ENCODE measurements at places on chromosomes 11 and 22.
A peak's percentile ranks its signal among the peaks of the same experiment; 100 is the strongest.

GRCh38 chr11:45844822-45845578, 2.3 kb upstream of the CRY2 start:
- DNase-seq = no peak

GRCh38 chr11:24091594-24091993, 405.3 kb upstream of the LUZP2 start:
- DNase-seq = no peak

- DNase-seq = no peak
Measured at GRCh38 chr11:76095891-76096290, 110.4 kb downstream of the WNT11 start.

DNA sequence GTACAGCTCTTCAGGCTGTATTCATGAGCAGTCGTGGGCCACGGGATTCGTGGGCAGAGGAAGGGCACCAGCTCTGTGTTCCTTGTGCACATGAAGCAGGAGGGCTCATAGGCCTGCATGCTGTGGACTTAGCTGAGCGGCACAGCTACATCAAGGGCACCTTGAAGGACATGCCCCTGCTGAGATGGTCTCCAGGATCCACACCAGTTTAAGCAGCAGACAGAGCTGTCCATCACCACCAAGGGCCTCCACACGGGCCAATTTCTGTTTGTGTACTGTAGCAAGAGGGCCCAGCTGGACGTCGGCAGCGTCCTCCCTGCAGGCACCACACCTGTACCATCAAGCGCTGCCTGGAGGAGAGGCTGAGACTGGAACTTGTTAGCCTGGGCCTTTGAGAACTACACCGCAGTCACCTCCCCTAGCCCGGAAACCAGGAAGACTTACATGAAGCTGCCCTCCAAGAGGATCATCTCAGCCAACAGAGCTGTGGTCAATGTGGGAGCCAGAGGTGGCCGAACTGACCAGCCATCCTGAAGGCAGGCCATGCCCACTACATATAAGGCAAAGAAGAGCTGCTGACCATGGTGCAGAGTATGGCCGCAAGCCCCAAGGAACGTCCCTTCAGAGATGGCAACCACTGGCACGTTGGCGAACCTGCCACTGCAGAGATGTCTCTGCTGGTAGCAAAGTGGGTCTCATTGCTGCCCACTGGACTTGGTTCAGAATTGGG, 32.7 kb upstream of the GNB1L start:
- DNase-seq = no peak

DNA sequence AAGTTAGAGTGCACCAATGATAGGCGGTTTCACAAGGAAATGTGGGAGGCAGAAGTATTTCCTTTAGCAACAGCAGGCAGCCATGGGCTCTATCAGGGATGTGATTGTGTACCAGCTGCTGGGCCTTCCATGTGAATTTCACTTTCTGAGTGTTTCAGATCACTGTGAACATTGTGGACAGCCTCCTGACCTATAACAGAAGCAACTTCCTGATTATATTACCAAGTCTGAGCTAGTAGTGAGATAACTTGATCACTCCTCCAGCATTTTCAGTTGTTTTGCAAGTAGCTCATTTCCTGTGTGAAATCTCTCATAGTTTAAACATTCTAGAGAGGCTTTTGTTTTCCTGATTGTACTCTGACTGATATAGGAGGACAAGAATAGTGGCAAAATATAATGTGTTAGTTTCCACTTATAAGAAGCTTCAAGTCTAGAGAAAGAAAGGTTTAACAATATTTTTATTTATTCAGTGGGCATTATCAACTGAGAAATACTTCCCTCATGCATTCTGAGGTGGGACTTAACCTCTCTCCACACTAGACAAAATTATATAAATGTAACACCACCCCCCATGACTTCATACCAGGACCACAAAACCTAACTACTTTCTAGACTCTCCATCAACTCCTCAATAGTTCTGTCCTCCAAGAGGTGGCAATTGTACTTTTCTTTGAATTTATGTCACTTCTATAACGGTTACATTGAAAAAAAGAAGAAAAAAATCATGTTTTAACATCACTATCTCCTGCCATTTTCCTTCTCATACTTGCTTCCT, 184.2 kb upstream of the LUZP2 start:
- no peak for DNase-seq

GRCh38 chr22:21778705-21779363, 43.2 kb upstream of the YPEL1 start:
- DNase-seq = peak; percentile 64

- no peak for DNase-seq
Measured at GRCh38 chr11:126414615-126415014, 59.1 kb downstream of the ST3GAL4 start.

DNA sequence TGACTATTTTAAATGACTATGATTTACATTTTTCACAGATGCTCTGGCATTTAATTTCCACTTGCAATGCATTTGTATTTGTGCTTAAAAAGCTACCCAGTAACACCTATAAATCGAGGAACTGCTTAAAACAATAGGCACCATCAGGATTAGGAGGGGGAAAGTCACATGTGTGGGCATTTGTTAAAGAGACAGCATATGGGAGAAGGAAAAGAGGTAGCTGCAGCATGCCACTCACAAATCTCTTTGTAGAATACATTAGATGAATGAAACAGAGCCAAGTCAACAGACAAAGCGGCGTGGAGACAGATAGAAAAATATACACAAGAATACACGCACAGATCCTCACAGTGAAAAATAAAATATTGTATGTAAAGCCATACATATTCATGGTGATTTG, 228.0 kb downstream of the CADM1 start:
- DNase-seq = no peak

- DNase-seq = peak; percentile 76
Measured at GRCh38 chr11:26827567-26828081, 105.8 kb upstream of the SLC5A12 start.

- no peak for DNase-seq
Measured at GRCh38 chr11:17169876-17170275, 37.9 kb downstream of the PIK3C2A start.

DNA sequence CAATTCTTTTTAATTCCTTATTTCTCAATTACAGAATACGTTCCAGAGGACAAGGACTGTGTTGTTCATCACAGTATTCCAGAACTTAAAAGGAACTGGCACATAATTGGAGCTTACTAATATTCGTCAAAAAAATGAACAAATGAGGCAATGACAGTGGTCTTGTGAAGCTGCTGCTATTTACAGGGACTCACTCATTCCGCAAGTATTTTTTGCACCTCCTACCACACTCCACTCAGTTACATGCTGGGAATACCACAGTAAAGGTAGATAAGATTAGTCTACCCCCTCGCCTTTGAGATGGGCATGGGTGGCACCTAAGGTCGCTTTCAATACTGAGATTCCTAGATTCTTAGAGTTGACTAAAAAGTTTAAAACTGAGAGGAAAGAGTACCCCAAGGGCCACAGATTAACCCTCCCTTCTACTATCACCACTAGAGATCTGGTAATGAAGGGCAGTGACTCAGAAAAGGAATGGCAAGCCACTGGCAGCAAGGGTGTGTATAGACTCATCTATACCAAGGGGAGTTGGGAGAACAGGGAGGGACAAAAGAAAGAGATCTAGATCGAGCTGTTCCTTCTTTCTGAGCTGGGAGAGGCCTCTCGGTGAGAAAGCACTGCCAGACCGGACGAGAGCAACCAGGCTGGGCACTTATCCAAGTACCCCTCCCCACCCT, 85.0 kb downstream of the RPL27A start:
- DNase-seq = no peak

DNA sequence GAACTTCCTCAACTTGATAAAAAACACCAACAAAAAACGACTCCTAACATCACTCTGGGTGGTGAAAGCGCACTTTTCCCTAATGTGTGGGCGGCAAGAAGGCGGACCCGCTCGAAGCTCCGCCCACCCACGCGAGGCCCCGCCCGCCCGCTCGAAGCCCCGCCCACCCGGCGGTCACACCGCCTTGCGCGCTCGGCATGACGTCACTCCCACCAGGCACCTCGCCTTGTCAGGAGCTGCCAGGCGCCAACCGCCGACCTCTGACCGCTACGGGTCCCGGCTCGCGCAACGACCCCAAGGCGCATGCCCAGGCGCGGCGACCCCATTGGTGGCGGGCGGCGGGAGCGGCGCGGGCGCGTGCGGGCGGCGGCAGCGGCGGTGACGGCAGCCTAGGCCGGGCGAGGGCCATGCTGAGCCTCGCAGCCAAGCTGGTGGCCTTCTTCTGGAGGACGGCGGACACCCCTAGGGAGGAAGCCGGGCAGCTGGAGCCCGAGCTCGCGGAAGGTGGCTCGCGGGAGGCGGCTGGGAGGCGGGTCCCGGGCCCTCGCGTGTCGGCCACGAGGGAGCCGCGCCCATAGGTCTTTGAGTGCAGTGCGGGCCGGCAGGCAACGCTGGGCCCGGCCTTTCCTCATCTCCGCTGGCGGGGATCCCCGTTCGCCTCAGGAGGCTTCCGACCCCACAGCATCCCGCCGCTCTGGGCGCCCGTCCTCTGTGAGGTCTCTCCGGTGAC, at the start of gene MOV10L1:
Gene MOV10L1 (plus strand): TSS at position 325 of the 730 bp plus-strand sequence. CDS start 83 bp downstream, at position 408.
- no peak for DNase-seq

DNA sequence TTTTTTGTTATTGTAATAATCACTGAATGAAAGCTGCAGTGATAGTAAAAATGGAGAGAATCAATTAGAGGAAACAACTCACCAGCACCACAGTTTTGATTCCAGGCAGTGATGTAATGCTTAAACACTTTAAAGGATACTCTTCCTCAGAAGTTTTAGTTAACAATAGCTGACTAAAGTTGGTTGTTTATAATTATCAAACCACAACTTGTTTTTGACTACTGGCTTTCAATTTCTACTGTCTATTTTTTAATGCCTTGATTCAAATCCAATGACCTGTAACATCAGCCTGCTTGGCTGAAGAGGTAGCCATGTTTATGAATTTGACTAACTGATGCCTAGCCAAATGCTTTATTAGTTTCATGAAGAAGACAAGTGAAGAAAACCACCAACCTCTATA, 18.2 kb upstream of the CASP12 start:
- peak; percentile 23 for DNase-seq

GRCh38 chr22:31105282-31105929, 2.0 kb downstream of the SELENOM start:
- no peak for DNase-seq

- no peak for DNase-seq
Measured at GRCh38 chr11:26755762-26756161, 33.9 kb upstream of the SLC5A12 start.

GRCh38 chr22:38167988-38168407, 13.6 kb downstream of the PLA2G6 start:
- DNase-seq = no peak

DNA sequence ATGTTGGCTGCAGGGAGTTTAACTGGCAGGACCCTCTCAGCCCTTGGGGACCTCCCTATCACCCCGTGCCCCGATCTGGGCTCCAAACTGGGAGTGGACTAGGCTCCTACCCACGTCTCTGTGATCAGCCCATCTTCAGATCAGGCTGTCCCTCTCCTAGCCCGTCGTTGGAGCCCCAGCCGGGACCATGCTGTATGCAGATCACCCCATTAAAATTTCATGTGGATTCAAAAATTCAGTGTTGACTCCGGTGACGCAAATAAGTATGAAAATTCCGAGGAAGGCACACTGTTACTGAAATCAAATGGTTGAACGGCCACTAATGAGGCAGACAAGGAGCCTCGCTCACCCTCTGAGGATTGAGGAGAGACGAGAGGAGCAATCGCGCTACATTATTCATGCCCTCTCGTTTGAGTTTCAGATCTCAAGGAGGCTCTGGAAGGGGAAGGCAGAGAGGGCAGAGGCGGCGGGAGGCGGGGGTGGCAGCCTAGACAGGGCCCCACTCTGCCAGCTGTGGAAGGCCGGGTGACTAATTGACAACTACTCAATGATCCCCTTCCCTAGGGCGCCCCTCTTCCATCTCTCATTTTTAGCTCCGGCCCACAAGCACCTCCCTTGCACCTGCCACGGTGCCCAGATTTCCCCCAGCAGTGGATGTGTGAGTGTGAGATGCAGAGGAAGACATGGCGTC, 255.4 kb downstream of the MIAT start:
- no peak for DNase-seq

- no peak for DNase-seq
Measured at GRCh38 chr11:15825976-15826650, 530.2 kb downstream of the SOX6 start.

- no peak for DNase-seq
Measured at GRCh38 chr11:110160016-110160415, 66.8 kb downstream of the ZC3H12C start.

DNA sequence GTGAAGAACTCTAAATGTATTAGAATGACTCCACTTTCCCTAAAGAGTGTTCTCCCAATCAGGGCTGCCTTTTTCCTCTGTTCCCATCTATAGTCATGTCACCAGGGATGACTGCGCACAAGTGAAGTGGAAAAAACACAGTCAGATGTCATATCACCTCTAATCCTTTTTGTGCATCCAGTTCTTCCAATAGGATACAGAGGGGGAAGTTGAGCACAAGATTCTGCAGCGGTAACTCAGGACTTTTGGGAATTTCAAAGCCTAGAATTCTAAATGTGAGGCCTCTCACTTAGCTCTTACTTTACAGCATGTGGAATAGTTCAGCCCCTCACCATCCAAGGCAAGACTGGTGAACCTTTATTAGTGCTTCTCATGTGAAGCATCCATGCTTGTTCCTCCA, 602.6 kb downstream of the NTM start:
- DNase-seq = no peak

- DNase-seq = peak; percentile 18
Measured at GRCh38 chr11:45881708-45882368, 3.6 kb upstream of the MAPK8IP1 start.

DNA sequence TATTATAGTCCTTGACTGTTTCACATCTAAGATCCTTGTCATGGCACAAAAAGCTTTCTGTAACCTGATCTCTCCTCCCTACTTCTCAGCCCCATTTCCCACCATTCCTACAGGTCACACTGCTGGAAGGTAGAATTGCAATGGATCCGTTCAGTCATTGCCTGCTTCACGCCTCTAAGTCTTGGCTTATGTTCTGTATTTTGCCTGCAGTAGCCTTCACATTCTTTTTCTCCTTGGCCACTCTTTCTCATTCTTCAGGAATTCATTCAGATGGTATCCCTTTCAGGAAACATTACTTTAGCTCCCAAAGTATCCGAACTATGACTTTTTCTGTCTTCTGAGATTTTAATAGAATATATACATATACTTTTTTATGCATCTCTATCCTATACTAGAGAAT, 731.5 kb downstream of the NTM start:
- no peak for DNase-seq

- no peak for DNase-seq
Measured at GRCh38 chr11:9222654-9223053, 42.5 kb downstream of the DENND5A start.

DNA sequence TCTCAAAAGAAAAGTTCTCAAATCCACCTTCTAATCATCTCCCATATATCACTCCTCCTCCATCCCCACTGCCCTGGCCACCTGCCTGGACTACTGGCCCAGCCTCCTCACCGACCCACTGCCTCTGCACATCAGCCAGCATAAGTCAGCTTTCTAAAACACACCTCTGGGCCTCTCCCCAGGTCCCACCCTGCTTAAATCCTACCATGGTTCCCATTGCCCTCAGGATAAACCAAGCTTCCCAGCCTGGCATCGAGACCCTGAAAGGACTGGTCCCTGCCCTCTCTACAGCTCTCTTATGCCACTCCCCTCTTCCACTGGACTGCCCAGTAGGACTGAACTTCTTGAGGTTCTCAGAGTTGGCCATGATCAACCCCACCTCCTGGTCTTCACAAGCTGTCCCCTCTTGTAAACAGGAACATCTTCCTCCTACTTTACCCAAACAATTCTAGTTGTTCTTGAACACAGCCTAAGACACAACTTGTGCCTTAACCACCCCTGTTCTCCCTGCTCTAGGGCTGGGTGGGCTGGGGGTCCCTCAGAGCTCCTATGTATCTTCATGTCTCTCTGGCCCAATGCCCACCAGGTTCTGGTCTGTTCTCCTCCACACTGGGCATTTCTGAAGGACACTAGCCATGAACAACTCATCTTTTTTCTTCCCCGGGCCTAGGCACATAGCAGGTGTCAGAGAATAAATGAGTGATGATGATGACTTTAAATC, 12.6 kb upstream of the P2RY6 start:
- DNase-seq = no peak
